ELR (cell line): ENCODE measurements at places on chromosomes 7 and 10.

- DNase-seq = peak; percentile 92
Measured at GRCh38 chr7:100867040-100867775, at the start of gene TRIP6. Gene TRIP6 (plus strand): TSS chr7:100867387. CDS start chr7:100867498, 111 bp downstream.

GRCh38 chr10:70370766-70371165 lies 11.7 kb downstream of the LRRC20 start:
- no peak for DNase-seq

DNA sequence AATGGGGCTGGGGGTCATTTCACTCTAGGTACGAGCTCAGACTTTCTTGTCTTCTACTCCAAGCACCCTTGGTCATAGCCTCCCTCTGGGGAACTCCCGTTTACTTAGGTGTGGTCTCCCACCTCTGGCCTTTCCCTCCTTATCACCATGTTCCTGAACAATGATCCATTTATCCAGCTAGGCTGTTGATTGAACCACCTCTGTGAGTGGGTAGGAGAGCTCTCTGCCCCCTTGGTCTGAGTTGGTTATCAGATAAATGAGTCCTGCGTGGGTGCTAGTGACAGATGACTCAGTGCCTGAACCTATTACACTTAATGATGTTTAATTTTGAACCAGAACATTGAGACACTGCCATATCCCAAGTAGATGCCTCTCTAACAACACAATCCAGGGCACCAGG lies 9.4 kb downstream of the BLNK start:
- no peak for DNase-seq

DNA sequence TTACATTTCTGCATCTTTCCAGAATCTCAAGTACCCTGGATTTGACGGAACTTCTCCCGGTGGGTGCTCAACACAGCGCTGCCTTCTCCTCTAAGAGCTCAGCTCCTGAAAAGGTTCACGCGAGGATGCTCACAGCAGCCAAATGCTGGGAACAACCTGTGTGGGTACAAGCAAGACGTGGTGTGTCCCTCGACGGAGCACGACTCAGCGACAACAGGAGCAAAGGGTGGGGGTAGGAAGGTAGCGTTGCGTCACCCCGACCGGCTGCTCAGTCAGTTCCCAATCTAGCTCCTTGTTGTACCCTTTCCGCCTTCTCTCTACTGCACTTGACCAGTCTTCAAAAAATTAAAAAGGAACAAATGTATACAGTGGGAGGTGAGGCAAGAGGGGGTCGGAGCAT lies 117.3 kb downstream of the PTPRN2 start:
- DNase-seq = no peak

DNA sequence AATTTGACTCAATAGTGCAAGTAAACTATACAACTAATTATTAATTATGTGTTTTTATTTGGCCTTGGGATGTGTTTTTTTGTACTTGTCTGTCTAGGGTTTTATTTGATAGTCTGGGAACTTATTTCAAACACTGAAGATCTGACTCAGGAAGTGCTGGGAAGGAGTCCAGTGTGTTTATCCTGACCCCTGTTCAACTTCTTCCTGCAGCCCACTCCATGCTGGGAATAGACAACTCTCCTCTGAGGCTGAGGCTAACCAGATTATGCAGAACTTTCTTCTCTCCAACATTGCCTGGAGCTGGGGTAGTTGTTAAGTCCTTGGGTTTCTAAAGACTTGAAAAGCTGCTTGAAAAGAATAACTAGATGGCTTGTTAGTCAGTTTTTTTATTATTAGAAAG lies 6.9 kb downstream of the CISD1 start:
- DNase-seq = no peak

DNA sequence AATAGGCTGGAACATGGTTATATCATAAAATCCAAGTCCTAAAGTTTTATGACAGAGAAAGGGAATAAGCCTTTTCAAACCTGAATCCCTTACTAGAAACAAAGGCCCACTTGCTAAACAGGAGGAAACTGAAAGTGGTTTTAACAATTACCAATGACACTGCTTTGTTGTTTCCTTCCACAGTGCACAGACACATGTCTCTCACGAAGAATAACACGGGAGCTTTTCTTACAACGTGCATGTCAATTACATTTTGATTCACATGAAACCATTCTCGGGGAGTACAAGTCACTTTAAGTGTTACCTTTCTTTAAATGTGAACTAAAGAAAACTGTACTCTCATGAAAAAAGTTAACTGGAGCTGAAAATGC lies 1.4 kb downstream of the MRPS33 start:
- no peak for DNase-seq

- no peak for DNase-seq
Measured at GRCh38 chr10:111200505-111201186, 123.8 kb downstream of the ADRA2A start.

DNA sequence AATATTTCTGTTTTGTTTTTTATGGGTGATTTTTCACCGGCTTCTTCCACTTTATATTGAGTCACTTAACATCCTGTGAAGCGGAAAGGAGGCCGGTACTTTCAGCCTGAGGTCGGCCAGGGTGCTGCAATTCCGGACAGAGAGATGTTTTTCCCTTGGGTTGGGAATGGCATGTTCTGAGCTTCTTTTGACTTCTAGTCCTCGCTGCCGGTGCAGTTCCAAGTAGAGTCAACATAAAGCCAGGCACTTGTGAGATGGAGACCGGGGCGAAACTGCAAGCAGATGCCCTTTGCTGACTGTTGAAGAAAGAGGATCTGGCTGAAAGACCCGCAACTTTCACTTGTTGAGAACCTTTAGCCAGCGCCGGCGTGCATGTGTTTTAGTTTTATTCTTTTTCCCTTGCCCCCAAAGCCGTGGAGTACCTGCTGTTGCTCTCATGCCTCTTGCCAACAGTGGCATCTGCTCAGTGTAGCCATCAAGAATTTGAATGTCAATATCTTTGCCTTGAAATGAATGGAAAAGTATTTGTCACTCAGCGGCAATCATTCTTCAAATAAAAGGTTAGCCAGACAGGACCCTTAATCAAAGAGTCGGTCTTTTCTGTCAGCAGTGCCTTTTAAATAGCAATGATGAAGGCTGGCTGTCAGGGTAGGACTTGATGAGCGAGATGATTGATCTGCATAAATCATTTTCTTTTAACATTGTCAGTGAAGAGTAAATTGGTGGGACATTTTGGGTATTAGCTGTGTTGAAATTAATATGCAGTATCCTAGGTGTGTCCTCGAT lies 351.2 kb downstream of the LRMDA start:
- no peak for DNase-seq

- no peak for DNase-seq
Measured at GRCh38 chr7:84009782-84010181, 184.8 kb downstream of the SEMA3A start.

GRCh38 chr7:130207033-130207432 lies 627 bp upstream of the SSMEM1 start:
- peak; percentile 37 for DNase-seq
